ENCODE measurements at places on chromosomes 3 and 15.

GRCh38 chr3:108389372-108389771 is 93.0 kb downstream of the HHLA2 start:
- no peak for DNase-seq

DNA sequence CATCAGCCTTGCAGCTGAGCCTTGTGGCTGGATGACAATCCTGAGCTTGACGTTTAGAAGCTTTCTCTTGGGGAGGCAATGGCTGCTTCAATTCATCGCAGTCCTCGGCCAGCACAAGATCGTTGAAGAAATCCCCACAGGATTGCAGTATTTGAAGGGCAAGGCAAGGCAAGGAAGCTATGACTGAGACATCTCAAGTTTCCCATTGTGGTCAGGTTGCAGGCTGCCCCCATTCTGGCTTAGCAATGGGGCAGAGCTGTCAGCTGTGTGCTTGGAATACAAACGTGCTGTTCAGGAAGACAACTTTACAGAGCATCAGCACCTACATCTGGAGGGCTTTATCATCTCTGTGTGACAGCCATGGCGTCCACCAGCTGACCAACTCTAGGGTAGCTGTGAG is 275.9 kb upstream of the TBL1XR1 start:
- DNase-seq, result peak; percentile 57

- no peak for DNase-seq
Observed at GRCh38 chr3:66053550-66054094, 14.9 kb upstream of the MAGI1 start.

- no peak for DNase-seq
Observed at GRCh38 chr3:57627976-57628375, 30.8 kb upstream of the ARF4 start.

GRCh38 chr15:66574596-66574950 is 8.8 kb upstream of the LCTL start:
- no peak for DNase-seq

- DNase-seq, result no peak
Observed at GRCh38 chr3:187919544-187919943, 174.3 kb upstream of the BCL6 start.

GRCh38 chr3:50189274-50189673 is 2.1 kb upstream of the GNAT1 start:
- DNase-seq, result peak; percentile 72

GRCh38 chr3:143865302-143865701 is 17.0 kb upstream of the SLC9A9 start:
- DNase-seq, result no peak

DNA sequence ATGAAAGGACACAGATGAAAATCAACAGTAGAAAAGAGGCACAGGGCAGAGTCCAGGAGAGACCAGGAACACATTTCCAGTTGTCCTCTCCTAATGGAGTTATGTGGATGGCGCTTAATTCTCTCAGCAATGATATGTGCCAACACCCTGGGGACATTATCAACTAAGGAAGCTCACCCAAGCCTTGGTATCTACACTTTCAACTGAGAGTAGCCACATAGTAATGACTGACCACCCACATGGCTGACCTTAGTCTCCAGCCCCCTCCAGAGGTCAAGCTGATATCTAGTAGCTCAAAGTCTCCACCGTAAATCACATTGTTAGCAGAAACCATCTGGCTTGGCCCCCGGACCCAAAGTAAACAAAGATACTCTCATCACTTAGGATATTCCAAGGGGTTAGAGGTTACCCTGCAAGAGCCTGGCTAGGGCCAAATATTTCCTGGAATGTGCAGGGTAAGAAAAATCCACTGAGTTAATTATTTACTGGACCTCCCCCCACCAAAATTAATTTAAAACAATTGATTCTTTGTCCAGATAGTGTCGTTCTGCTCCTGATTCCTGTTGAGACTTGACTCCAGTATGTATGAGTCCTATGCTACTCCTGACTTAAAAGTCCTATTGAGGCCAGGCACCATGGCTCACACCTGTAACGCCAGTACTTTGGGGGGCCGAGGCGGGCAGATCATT is 24.8 kb downstream of the GABRR3 start:
- no peak for DNase-seq

DNA sequence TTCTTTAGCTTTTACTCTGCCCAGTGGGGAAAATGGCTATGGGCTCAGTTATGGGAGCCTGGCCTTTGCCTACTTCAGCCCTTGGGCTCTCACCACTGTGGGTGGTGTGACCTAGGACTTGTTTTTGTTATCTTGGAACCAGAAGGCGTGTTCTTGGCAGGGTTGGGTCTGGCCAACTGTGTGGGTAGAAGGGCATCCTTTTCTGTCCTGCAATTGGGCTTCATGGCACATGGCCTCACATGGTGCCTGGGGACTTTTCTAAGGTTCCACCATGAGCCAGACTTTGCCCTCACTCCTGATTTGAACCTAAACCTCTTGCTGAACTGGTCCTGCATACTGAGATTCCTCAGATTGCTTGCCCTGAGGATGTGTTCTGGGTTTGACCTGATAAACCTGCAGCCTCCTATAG is 1.7 kb downstream of the GLYCTK start:
- DNase-seq, result no peak

GRCh38 chr15:74754593-74755215 is 6.1 kb downstream of the CYP1A2 start:
- no peak for DNase-seq

GRCh38 chr3:71421820-71422566 is 161.5 kb downstream of the FOXP1 start:
- no peak for DNase-seq

GRCh38 chr3:136893848-136894443 is 31.9 kb downstream of the NCK1 start:
- DNase-seq, result no peak

DNA sequence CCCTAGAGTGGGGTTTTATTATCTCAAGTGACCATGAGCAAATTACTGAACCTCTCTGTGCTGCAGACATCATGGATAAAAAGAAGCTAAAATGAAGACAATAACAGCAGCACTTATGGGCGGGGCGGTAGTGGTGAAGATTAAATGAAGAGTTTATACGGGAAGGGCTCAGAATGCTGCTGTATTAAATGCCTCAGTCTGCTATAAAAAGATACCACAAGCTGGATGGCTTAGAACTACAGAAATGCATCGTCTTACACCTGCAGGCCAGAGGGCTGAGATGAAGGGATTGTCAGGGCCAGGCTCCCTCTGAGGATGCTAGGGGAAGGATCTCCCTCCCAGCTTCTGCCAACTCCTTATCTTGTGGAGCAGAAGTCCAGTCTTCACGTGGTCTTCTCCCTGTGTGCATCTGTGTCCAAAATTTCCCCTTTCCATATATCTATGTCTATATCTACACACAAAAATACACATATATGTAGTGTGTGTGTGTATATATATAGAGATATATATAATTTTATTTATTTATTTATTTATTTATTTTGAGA is 2.9 kb downstream of the ALG1L2 start:
- no peak for DNase-seq

DNA sequence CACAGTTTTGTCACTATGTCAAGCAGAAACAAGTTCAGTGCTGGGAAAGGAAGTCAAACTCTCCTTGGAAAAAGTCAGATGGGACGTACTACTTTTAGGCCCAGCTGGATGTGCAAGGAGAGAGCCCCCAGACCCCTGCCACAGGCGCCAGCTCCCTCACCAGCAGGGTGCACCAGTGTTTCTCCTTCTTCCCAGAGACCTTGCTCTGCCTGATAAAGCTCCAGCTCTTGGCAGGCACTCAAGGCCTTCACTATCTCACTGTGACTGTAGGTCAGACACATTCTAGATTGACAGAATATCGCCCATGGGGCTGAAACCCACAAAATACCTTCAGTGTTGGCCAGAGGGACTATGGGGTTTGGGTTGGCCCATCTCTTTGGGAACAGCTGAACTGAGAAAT is 54.8 kb upstream of the CHRNB4 start:
- no peak for DNase-seq

- no peak for DNase-seq
Observed at GRCh38 chr3:25558121-25558520, 106.6 kb downstream of the TOP2B start.

DNA sequence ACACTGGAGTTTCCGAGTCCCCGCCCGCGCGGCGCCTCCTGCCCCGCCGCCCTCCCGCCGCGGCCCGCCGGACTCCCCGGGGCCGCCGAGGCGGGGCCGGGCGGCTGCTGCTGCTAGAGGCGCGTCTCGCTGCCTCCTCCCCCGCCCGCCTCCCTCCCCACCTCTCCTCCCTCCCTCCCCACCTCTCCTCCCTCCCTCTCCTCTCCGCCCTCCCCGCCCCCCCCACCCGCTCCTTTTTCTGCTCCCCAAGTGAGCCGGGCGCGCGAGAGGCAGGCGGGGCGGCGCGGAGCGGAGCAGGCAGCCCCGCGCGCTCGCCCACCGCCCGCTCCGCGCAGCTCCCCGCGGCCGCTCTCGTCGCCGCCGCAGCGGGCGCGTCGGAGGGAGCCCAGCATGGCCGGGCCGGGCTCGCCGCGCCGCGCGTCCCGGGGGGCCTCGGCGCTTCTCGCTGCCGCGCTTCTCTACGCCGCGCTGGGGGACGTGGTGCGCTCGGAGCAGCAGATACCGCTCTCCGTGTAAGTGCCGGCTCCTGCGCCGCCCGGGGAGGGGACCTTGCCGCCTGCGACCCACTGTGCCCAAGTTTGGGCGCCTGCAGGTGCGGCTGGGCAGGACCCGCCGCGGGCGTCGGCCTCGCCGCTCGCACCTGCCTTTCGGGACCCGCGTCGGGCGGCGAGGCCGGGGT is at the start of gene CACNA2D3:
Gene CACNA2D3, plus strand, starts transcription at position 229 of the 679 bp plus-strand sequence.
- DNase-seq, result no peak

GRCh38 chr3:174547801-174548435 is 311.2 kb upstream of the NAALADL2 start:
- no peak for DNase-seq

DNA sequence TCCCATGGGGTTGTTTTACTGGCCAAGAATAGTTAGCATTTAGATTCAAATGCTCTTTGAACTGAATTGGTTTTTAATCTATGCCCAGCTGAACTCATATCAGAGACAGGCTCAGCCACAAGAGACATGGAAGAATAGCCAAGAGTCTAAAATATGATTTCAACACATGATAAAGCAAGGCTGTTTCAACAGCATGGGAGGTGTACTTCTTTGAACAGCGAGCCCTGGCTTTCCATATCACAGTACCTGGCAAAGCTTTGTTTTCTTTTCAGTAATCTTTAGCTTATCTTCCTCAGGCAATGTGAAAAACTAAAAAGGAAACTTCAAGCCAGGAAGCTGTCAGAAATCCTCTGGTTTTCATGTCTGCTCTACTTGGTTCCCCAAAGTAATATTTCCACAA is 413.6 kb upstream of the ADAMTS9 start:
- DNase-seq, result no peak

DNA sequence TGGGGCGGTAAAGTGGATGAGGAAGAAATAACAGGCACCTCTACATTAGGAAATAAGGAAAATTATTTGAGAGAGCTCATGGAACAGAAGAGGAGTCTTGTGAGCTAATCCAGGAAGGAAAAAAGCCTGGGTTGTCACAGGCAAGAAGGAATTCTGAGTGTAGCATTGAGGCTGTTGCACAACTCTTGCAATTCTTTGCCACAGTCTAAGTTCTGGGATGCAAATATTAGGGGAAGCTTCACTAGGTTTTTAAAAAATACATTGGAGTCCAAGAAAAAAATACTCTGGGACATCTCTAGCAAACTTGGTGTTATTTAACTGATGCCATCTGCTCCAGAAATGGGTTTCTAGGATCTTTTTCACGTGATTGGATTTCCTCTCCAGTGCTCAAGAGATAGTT is 122.3 kb downstream of the SPATA16 start:
- DNase-seq, result no peak

- DNase-seq, result peak; percentile 51
Observed at GRCh38 chr3:195182470-195182795, 88.5 kb downstream of the XXYLT1 start.

DNA sequence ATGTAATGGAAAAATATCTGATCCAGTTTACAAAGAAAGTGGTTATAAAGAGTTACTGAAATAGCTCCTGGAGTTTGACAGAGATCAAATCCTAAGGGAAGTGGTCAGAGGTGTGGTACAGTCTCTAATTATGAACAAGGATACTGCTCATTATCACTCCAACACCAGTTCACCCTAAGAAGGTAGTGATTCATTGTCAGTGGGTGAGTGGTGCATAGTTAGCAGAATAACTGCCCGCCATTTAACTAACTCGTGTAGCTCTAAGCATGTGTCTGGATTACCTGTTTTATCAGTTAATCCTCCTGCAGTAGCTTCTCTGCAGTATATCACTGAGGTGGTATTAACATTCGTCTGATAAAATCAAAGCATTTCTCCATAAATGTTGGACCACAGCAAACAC is 700.1 kb downstream of the NLGN1 start:
- no peak for DNase-seq

DNA sequence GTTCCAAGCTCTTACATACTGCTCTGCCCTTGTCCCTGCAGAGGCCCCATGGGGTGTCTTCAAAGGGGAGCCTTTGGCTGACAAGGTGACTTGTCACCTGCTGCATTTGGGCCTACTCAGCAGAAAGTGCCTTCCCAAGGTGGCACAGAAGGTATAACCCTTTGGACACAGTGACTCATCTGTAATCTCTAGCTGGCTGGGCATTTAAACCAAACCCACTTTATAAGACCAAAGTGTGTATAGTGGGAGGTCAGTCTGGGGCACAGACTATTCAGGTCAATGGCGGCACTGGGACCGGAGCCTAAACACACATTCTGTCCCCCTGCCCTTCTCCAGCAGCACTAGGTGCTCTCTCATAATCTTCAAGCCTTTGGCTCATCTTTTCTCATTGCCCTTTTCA is 35.1 kb downstream of the GJD2 start:
- DNase-seq, result no peak

- no peak for DNase-seq
Observed at GRCh38 chr15:85072917-85073316, 91.3 kb downstream of the PDE8A start.

GRCh38 chr15:60540002-60540651 is 61.2 kb upstream of the ICE2 start:
- DNase-seq, result no peak

- no peak for DNase-seq
Observed at GRCh38 chr3:34703053-34703452, 904.6 kb downstream of the PDCD6IP start.

- DNase-seq, result no peak
Observed at GRCh38 chr15:58312031-58312430, 119.8 kb upstream of the LIPC start.

DNA sequence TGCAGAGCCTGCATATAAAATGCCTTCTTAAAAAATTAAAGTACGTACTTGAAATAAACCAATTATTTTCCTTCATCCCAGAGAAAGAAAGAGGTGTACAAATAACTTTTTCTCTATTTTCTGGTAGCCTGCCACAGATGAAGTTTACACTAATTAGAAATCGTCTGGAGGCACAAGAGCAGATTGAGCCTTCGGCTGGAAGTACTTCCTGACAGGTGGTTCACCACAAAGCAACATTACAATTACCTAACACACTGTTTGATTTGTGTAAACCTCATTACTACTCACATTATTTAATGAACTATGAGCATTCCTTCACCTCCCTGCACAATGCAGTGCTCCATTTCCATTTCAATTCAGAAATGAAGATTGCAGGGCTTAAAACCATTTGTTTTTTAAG is 856.1 kb downstream of the SI start:
- DNase-seq, result no peak

- no peak for DNase-seq
Observed at GRCh38 chr3:159674583-159674982, 314.1 kb upstream of the IL12A start.

Measured in HT1080 (cell line).